Activated CD4-positive, alpha-beta T cell treated with anti-CD3 and anti-CD28 coated beads, Interleukin-2, Interleukin-4, amounts not matched to agents 100 ng/mL and 50 ng/mL, durations not matched to agents 16 hours and 8 hours (primary cell): ENCODE measurements at places on chromosomes 5 and 9.
A peak's percentile ranks its signal among the peaks of the same experiment; 100 is the strongest.

DNA sequence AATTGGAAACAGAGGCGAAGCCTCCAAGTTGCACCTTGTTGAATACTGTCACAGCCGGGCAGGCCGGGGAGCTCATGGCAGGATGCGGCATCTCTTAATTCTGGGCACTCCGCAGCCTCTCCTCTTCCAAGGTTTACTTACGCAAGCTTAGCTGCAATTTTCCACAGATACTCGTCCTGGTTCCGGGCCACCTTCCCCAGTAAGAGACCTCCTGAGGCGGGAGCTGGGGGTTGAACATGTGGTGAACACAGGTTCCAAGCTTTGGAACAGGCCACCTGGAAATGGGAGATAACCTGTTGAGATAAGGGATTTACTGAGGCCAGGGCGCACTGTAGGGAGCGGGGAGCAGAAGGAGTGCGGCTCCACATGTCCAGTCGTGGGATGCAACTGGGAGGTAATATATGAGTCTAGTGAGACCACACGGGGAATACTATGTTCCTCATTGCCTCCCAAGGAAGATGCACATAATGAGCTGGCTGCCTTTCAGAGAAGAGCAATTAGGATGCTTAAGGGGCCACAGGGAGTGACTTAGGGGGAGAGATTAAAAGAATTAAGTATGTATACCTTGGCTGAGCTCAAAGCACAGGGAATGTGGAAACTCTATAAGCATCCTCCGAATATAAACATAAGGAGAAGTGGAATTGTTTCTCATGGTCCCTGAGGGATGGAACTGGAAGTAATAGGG is 335.2 kb downstream of the CWC27 start:
- no peak for DNase-seq

GRCh38 chr9:35903049-35903448 is 3.0 kb upstream of the HRCT1 start:
- peak; percentile 60 for DNase-seq

GRCh38 chr9:801399-802071 is 40.0 kb upstream of the DMRT1 start:
- DNase-seq: no peak

DNA sequence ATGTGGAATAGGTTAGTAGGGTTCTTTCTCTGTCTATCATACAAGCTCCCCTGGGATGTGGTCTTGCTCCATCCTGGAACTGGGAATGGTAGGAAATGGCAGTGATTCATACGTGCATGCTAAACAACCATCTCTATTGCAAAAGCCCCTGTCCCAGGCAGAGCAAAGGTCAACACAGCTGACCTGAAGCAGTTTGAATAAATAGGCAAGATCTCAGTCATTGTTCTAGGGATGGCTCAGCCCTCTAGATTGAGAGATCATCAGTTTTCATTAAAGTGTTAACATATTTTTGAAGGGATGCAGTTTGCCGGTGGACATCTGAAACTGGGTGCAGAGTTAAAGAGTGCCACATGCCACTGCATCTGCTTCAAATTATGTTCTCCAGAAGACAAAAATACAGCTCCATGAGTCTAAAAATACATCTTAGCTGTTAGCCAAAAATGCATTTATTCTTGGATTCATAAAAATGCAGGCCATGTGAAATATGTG is 224.1 kb downstream of the ESM1 start:
- no peak for DNase-seq

GRCh38 chr9:101375546-101375945 is 9.3 kb downstream of the BAAT start:
- DNase-seq: no peak

- no peak for DNase-seq
Observed at GRCh38 chr5:7208938-7209337, 187.0 kb upstream of the ADCY2 start.

DNA sequence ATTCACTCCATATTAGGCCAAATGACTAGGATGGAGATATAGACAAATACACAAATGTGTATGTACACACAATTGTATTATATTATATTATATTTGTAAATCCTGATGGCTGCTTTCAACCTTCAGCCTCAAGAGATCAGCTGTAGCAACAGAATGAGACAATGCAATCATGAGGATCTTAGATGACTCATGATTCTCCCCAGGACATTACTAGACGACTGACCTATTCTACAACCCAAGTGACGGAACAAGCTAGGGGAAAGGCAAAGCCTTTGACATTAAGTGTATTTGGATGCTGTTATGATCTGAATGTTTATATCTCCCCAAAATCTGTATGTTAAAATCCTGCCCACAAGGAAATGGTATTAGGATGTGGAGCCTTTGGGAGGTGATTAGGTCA is 66.5 kb downstream of the COX7C start:
- no peak for DNase-seq

DNA sequence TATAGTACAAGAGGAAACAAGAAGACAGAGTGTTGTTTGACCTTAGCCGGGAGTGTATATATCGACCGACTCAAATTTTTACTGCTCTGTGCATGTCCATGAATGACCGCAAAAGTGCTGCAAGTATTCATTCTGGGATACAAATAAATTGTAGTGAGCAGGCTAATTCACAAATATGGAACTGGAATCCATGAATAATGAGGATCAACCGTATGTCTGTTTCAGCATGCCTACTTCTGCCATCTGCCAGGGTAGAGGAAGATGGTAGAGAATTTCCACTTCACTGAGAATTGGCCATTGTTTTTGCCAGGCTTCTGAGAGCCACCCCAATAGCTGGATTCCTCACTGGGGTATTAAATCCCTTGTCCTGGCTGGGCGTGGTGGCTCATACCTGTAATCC is 8.5 kb upstream of the RALGPS1 start:
- DNase-seq: no peak

DNA sequence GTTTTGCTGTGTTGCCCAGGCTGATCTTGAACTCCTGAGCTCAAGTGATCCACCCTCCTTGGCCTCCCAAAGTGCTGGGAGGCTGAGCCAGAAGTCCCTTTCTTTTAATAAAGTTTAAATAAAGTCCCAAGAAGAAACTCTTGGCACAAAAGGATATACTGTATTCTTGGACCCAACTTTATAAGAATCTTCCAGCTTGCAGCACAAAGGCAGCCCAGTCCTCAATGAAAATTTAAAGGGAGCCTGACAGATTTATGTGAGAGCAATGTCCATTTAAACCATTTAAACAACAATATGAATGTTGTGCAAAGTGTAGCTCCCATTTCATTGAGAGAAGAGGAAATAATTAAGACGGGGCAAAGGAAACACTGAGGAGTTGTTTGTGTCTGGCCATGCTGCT is 217.0 kb downstream of the DOCK8 start:
- DNase-seq: no peak

GRCh38 chr5:135136546-135136945 is 102.5 kb upstream of the PITX1 start:
- DNase-seq: no peak

DNA sequence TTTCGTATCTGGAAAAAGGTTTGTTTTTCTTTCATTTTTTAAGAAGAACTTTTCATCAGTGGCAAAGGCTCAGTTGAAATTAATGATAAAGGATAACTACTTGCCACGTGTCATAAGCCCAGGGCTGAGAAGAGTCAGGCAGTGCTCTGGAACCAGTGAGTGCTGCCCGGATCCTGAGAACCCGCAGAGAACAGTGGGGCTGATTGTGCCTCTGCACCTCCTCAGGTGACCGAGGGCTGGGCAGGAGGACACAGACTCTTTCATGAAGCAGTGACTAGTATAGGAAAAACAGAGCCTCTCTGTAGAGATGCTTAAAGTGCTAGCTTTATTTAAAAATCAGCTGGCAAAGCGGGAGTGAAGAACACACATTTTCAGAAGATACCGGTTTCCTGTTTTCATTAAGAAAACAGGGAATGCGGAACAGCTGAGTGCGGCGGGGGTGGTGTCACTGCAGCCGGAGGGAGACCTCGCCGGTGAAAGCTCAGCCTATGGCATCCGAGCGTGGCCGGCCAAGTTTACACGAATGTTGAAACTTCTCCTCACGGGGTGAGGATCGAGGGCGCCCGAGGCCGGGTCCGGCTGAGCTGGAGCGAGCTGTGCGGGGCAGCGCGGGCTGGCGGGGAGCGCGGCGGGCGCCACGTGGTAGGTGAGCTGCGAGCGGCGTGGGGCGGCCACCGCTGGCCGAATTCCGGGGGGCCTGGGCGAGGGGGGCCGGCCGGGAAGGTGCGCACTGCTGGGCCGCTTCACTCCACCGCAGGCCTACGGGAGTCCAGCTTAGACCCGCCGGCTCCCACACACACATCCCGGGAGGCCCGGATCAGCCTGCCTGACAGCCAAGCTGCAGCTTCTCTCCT is 134.7 kb upstream of the DMRT1 start:
- peak; percentile 42 for DNase-seq

GRCh38 chr5:231661-232060 is 13.5 kb downstream of the SDHA start:
- no peak for DNase-seq

DNA sequence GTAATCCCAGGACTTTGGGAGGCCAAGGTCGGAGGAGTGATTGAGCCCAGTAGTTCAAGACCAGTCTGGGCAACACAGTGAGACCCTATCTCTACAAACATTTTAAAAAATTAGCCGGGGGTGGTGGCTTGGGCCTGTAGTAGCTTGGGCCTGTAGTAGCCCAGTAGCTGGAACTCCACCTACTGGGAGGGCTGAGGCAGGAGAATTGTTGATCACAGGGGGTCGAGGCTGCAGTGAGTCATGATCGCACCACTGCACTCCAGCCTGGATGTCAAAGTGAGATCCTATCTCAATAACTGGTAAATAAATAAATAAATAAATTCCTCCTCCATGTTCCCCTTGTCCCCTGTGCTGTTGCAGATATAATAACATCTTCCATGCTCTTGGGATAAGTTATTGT is 14.3 kb downstream of the VCAN start:
- DNase-seq: no peak

GRCh38 chr5:2914981-2915484 is 163.6 kb upstream of the IRX2 start:
- DNase-seq: no peak

GRCh38 chr5:134248256-134248655 is 22.4 kb upstream of the PPP2CA start:
- DNase-seq: no peak

DNA sequence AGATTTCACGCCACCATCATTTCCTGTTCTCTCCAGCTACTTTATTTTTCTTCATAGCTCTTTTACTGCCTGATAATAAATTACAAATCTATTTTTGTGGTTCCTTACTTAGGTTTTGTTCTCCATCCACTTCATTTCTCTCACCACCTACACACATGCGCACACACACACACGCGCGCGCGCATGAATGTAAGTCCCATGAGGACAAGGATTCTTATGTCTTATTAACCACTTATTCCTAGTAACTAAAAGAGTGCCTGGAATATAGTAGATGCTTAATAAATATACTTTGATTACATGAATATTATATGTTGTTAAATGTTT is 116.5 kb downstream of the TRPM6 start:
- no peak for DNase-seq

GRCh38 chr5:93053825-93054224 is 527.2 kb downstream of the NR2F1-AS1 start:
- no peak for DNase-seq

GRCh38 chr5:139708877-139709581 is 60.9 kb downstream of the CXXC5 start:
- DNase-seq: no peak

GRCh38 chr5:43780586-43780985 is 177.6 kb downstream of the NNT start:
- no peak for DNase-seq

GRCh38 chr5:135158314-135158697 is 124.3 kb upstream of the PITX1 start:
- DNase-seq: no peak

DNA sequence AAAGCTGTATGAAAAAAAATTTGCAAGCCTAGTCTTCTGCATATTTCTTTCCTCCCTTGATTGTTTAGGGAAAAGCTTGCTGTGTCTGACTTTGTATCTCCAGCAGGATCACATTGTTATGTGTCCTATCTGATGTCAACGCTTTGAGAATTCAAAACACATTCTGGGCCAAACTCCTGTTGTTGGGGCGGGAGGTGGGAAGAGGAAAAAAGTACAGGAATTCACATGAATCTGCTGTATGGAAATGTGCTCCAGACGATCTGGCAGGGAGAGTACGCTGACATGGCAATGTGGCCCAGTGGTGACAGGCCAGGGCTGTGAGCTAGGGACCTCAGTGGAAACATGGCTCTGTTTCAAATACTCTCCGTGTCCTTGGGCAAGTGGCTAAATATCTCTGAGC is 87.4 kb upstream of the GNA14 start:
- no peak for DNase-seq

DNA sequence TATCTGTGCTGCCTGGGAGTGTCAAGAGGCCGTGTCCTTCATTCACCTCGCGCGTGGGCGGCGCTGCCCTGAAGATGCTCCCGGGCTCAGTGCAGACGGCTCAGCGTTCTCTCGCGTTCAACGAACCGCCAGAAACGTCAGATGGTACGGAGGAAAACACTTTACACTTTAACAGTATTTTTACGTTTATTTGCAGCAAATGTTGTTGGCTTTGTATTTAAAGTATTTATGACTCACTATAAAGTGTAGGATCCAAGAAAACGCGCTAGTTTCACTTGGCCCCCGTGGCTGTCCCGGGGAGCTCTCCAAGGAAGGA is 544 bp upstream of the ERCC6L2 start:
- DNase-seq: peak; percentile 46

DNA sequence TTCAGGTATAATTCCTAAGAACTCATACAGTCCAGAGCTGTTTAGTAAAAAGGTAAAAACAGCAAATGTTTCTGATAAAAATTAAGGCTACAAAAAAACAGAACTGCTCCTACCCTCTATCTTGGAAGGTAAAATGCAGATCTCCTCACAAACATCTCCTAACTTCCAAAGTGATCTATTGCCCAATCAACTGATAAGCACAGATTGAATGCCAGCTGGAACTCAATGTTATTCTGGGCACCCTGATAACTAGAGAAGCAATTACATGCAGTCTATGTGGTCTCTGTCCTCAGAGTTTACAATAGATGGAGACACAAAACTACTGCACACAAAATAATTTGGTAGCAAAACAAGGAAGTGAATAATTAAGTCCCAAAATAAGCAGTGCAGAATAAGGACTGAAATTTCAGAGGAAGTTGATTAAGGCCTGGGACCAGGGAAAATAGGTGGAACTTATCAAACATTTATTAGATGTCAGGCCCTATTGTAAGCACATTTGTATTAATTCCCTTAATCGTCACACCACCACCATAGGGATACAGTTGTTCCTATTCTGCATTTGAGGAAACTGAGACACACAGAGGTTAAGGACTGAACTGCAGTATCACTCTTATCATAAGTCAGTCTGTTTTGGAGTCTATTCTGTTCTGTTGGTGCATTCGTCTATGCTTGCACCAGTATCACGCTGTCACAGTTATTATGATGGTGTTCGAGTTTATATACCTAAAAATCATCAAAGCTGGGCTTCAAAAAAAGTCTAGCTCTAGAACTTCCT is 102.2 kb upstream of the TARS1 start:
- DNase-seq: no peak

DNA sequence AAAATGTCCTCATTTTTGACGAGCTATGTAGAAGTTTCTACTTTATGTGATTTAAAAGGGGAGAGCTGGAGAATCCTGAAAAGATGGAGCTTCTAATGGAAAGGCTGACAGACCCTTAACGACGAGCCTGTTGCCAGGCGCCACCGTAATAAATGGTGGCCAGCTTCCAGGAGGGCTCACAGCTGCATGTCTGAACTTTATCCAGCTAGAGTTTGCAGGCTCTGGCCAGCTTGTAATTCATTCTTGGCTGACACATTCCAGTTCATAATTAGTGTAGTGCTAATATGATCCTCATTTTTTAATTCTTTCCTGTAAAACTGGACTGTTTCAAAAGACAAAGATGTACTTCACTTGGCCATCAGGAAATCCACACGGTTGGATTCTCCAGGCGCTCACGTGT is 246.7 kb downstream of the GAS1 start:
- no peak for DNase-seq
